ENCODE measurements at places on chromosomes 6 and 20.

DNA sequence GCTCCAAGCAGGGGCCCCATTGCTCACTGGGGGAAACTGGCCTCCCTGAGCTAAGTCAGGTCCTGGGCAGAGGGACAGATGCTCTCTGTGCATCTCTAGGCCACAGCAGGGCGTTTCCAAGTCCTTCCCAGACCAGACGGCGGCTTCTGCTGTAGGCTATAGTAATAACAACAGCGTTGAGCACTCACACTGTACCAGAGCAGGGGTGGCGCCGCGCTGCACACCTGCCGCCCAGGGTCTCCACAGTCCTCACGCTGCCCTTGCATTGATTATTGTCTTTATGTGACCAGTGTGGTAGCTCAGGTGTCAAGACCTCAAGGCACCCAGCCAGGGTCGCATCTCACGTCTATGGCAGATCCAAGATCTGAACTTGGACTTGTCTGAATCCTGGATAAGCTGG is 14.9 kb upstream of the CCN5 start:
- DNase-seq: no peak

DNA sequence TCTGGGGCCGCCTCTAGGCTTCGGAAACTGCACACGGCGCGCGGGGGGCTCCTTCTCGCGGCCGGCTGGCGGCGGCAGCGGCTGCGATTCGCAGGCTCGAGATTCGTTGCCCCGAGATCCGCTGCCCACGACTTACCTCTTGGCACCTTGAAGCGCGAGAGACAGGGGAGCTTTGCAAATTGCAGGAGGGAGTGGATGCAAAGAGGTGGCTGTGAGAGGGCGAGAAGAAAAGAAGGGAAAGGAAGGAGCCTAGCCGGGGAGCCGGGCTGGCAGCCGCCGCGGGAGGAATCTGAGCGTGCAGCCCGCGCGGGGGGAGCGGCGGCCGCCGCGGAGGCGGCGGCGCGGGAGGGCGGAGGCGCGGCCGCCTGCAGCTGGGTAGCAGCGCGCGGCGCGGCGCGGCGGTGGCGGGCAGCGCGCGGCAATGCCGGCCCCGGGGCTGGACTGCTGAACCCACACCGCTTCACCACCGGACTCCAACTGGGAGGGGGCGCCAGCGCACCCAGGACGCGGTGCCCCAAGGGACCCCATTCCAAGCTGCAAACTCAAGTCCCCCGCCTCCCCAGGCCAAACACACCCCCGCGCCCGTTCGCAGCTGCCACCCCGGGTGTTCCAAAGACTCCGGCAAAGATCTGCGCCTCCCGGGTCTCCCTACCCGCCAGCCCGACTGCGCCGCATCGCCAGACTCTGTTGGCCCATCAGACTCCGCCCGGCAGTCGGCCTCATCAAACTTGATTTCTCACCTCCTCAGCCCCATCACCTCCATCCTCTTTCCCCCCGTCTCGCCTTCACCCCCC is 44.2 kb upstream of the SUPT3H start:
- peak; percentile 84 for DNase-seq

DNA sequence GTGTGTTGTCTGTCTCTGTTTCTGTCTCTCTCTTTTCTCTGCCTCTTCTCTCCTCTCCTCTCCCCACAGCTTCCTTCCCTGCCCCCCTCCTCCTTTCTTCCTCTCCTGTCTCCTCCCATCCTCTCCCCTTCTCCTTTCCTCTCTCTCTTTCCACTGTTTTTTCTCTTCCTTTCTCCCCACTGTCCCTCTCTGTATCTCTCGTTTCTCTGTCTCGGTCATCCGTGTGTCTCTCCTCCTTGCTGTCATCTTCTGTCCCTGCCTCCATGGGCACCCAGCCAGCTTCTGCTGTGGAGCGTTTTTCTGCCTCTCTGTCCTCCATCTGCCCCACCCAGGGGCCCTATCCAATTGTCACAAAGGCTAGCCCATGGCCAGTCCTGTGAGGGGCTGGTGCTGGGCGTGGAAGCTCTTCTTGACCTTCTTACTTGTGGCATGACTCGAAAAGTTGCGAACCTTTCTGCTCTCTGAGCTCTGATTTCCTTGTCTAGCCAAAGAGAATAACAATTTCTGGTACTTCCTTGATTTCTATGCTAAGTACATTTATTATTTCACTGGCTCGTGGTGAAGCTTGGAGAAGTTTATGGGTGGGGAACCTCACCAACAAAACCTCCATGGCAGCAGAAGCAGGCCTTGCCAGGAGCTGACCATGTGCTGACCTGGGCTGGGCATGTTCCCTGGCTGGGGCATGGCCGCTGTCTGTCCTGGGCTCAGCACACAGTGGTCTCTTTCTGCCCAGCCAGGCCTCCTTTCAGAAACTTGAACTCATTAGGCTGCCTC is 69.3 kb downstream of the CEBPB start:
- no peak for DNase-seq

DNA sequence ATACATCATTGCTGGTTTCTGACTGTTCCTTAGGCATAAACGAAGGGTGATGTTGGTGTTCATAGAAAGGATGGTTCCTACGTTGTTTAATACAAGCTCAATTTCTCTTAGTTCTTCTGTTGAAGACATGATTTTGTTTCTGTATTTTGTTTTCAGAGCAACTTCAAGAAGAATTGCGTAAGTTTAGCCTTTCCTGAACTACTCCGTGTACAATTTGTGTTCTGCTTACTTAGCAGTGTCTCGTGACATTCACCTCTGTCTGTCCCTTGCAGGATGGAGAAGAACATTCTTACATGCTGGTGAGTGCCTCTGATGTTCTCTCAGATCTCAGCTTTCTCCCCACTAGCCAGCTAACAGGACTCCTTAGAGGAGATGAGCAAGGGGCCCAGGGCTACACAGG is 7.6 kb downstream of the BTN2A2 start:
- DNase-seq: no peak

DNA sequence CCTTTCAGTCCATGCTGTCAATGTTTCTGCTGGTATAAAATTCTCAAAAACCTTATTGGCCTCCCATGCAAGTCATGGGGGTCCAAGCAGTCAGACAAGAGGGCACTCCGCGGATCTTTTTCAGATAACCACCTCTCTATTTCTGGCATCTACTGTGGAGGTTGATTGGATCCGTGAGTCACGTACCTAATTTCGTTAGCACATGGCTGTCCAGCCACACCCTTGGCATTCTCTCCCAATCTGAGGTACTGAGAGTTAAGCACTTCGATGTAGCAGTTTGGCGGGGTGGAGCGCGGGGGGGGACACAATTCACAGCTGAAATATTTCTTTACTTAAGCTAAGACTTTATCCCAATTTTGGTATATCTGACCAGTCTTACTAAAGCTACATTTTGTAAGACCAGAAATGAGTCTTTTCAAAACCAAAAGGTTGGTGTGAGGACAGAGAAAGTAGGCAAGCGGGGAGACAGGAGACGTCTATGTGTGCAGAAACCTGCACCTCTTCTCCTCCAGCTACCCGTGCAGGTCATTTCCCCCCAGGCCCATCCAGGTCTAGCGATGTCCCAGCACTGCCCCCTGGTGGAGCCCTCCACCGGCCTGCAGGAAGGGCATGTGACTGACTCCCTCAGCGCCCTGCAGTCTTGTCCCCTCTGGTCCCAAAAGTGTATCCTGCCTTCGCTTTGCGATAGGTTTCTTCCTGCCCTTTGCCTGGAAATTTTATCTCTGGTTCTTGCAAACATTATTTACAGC is 113.1 kb downstream of the ADAT2 start:
- no peak for DNase-seq

DNA sequence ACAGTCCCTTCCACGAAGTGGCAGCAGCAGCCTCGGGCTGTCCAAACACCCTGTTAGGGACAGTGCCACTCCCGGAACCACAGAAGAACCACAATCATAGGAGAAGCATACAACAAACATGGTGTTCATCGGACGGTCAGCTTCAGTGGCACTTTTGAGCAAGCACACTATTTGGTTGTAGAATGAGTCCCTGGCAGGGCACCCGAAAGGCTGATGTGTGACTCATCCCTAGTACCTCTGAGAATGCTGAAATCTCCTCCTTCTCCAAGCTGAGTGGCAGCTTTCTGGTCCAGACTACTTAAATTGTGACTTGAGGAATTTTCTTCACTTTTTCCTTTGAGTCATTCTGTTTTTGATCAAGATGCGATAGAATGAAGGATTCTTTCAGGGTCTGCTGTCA is 282.5 kb downstream of the ESR1 start:
- DNase-seq: peak; percentile 56

- no peak for DNase-seq
These were observed 109.2 kb upstream of the CDYL start for GRCh38 chr6:4666886-4667513.

DNA sequence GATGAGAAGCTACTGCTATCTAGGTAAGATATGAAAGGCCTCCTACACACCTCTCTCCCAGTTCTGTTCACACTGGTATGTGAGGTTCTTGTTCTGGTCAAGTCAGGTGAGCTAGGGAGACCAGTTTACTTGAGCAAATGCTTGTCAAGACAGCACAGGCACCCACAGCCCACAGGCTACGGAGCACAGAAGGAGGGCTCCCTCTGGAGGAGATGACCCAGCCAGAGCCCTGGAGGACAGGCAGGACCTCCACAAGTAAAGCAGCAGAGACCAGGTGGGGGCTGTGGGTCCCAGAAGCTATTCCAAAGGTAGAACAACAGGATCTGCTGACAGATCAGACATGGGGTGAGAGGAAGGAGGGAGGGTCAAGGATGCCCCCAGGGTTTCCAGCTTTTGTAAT is 13.2 kb downstream of the MMP24OS start:
- no peak for DNase-seq

- no peak for DNase-seq
These were observed 55.6 kb downstream of the ADTRP start for GRCh38 chr6:11722805-11723631.

GRCh38 chr6:34900321-34901031 is 11.4 kb downstream of the ANKS1A start:
- no peak for DNase-seq

GRCh38 chr6:21587179-21587960 is 6.2 kb upstream of the SOX4 start:
- peak; percentile 65 for DNase-seq

GRCh38 chr6:131197716-131198115 is 62.4 kb downstream of the AKAP7 start:
- DNase-seq: no peak

DNA sequence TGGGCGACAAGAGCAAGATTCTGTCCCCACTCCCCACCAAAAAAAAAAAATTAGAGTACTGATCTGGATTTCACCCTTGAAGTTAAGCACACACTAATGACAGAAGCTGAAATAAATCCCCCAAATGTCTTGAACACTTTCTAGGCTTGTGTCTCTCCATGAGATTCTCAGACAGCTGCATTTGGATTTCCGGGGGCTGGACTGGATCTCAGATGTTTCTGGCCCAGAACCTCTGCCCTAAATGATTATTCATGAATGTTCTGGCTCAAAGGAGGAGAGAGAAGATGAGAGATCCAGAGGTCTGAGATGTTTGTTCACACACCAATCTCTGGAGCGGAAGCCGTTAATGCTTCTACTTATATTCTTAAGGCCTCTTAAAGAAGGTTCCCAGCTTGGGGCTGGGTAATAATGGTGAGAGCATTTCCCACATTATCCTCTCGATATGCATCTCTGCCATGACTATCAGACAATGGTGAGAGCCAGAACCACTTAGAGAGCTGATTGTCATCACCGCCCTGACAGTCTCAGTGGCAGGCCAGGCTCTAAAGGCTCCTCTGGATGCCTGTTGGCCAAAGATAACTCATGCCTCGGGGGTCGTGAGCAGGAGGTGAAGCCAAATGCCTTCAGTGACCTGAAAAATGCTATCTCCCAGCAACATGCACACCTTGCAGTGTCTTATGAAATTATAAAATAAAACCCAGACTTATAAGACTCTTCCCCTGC is 127.9 kb upstream of the AGPAT4 start:
- no peak for DNase-seq

- no peak for DNase-seq
These were observed 6.7 kb upstream of the CLIC5 start for GRCh38 chr6:46022106-46022948.

- DNase-seq: no peak
These were observed 8.7 kb downstream of the PSMB9 start for GRCh38 chr6:32862725-32863124.

DNA sequence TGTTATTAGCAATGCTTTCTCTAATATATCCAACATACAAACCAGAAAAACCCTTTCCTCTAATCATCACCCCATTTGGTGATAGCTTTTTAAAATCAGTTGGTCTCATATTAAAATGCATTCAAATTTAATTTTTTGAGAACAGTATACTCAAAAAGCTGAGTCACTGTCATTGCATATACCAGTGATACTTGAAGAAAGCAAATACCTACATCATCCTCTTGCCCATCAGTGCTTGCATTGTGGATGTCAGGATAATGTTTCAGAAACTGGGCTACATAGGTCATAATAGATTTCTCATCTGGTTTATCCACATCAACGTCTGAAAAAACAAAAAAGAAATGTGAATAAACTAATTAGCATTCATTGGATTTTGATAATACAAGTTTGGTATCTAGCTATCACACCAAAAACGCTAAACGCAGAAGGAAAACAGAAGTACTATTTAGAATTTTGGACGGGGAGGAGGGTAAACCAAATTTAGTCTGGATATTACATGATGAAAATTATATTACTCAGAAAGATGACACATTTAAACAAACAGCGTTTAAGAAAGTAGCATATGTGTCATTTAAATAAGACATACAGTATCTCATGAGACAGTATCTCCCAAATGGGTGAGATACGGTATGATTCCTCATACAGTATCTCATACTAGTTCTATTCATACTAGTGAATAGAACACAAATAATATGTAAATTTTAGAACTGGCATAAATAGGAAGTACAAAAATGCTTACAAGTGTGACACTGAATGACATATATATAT is 134.6 kb downstream of the SYNE1 start:
- no peak for DNase-seq

- DNase-seq: peak; percentile 99
These were observed 25.3 kb upstream of the TOP1 start for GRCh38 chr20:41003143-41003935.

DNA sequence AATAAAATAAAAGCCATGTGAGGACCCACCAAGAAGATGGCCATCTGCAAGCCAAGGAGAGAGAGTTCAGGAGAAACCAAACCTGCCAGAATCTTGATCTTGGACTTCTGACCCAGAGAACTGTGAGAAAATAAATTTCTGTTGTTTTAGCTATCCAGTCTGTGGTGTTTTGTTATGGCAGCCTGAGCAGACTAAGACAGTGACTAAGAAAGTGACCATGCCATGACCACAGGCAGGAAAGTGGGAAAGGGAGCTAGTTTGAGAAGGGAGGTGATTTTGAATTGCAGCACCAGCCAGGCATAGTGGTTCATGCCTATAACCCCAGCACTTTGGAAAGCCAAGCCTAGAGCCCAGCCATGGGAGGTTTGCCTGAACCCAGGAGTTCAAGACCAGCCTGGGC is 21.9 kb upstream of the C6orf62 start:
- peak; percentile 41 for DNase-seq

- peak; percentile 72 for DNase-seq
These were observed 12.0 kb downstream of the XRN2 start for GRCh38 chr20:21315138-21315537.

DNA sequence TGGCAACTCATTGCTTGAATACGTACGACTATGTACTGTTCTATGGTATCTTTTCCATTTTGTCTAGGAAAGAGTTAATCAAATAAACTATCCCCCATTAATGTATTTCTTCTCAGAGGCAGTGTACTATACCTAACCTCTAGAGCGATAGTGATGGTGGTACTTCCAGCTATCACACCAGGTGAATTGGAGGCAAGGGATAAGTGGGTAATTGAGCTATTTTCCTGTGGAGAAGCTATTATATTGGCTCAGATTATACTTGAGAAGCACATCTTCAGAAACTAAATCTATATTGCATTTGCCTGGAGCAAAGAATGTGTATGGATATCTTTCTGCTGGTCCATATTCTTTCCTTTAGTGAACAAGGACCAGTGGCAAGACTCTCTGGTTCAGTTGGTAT is 430.7 kb upstream of the KHDRBS2 start:
- DNase-seq: no peak
